Chondrocyte (in vitro differentiated cells): ENCODE measurements at places on chromosomes 16 and 17. TPM values are rescaled to one million over a fixed set of nuclear protein-coding genes. Genes with fewer than 3 reads are reported as not detected.

- no peak for DNase-seq
Measured at GRCh38 chr16:74462361-74462760, 41.1 kb upstream of the CLEC18B start.

GRCh38 chr17:67165201-67165600 is 79.8 kb downstream of the HELZ start:
- no peak for DNase-seq

UTS2R gene
- not detected in 3 replicates for total RNA-seq

GRCh38 chr16:88743693-88744576 is 37.6 kb downstream of the CTU2 start:
- no peak for DNase-seq

DNA sequence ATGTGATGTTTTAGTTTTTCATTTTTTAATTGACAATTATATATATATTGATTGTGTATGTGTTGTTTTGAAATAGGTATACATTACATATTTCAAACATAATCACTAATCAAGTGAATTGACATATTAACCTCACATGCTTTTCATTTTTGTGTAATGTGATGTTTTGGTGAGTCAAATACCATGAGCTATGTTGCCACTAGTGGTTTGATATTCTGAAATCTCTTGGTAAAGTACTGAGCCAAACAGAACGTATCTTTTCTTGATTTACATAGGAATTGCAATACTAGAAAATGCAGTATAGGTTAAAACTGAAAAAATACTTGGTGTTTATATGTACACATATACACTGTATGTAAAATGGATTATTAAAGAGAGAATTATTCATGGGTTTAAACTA is 65.2 kb upstream of the SIAH1 start:
- DNase-seq: no peak

SRRM2 gene
- total RNA-seq: 363 to 615 TPM (median 378 TPM) in 3 replicates

WSB1 gene
- total RNA-seq: 110 to 218 TPM (median 205 TPM) in 3 replicates

DNA sequence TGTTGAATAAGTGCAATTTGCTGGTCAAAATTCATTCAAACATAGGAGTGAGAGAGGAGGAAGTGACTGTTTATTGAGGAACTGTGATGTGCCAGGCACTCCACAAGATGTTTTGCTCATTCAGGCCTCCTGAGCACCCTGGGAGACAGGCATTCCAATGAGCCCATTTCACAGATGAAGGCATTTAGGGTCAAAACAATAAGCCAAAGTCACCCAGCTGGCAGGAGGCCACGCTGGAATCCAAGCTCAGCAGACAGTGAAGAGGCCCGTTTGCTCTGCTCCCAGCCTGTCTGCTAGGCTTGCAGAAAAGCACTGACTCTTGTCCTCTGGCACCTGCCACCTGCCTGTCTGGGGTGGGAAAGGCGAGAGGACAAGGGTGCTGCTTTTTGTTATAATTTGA is 10.1 kb upstream of the SLC25A39 start:
- DNase-seq: no peak

DNA sequence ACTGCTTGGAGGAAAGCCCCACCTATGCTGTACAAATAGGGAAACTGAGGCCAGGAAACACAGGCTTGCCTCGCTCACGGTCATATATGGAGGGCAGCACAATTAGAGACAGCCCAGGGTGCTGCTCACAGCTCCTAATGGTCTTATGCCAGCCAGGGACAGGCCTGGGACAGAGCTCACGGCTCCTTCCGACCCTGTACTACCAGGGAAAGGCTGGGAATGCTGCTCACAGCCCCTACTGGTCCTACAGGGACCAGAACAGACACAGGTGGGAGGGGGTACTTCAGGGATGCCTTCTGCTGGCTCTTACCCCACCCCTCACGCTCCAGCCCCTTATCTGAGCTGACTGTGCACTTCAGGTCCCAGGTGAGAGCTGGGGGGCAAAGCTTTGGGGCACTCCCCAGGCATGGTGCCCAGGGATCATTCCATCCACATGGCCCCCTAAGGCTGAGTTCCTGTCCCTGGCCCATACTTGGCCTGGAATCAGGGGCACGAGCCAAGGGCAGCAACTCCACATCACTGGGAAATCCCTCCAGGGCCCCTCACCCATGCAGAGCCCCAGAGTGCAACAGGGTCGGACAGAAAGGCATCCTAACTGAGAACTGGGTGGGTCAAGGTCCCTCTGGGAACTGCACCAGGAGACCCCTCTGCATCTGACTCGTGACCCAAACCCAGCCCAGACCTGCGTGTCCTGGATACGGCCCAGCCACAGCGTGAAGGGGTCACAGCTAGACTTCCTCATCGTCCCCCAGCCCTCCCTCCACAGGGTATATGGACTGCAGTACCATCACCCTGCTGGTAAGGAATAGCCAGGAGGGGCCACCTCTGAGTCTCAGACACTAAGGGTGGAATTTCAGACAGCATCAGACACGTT is 5.9 kb downstream of the RHBDF1 start:
- DNase-seq: no peak

- no peak for DNase-seq
Measured at GRCh38 chr16:212999-213398, 16.2 kb downstream of the LUC7L start.

ADCY7 gene
- 8.8 to 11.8 TPM (median 9.1 TPM) in 3 replicates for total RNA-seq

GRCh38 chr17:75152922-75153779 is 1.2 kb downstream of the JPT1 start:
- DNase-seq: peak; percentile 58

GRCh38 chr17:72588961-72589360 is 468.1 kb downstream of the SOX9 start:
- DNase-seq: no peak

- no peak for DNase-seq
Measured at GRCh38 chr17:76912421-76913164, 44.4 kb downstream of the MGAT5B start.

DNA sequence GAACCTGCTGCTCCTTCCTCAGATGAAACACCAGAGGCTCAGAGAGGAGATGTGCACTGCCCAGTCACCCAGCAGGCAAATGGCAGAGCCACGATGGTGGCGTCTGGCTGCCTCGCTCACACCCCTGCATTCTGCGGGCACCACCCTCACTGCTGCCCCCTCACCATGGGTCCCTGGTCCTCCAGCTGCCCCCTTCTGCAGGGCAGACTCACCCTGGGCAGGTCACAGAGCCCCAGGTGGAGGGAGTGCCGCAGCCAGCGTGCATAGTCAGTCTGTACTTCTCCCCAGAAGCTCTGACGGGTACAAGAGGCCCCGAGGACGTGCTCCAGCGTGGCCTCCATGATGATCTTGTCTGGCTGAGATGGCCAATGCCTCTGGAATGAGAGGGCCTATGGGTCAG is 52.9 kb downstream of the RMI2 start:
- DNase-seq: peak; percentile 82

DNA sequence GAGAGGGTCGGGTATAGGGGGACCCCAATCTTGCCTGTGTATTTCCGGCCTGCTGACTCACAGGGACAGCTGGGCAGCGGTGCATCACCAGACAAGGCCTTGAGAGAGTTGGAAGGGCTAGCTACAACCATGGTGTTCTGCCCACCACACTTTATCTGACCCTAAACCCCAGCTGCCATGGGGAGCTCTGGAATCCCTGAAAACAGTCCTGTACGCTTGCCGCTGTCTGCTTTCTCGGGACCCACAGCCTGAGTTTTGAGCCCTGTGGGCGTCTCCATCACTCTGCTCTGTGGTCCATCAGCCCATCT is 100.4 kb upstream of the GSE1 start:
- no peak for DNase-seq

DNA sequence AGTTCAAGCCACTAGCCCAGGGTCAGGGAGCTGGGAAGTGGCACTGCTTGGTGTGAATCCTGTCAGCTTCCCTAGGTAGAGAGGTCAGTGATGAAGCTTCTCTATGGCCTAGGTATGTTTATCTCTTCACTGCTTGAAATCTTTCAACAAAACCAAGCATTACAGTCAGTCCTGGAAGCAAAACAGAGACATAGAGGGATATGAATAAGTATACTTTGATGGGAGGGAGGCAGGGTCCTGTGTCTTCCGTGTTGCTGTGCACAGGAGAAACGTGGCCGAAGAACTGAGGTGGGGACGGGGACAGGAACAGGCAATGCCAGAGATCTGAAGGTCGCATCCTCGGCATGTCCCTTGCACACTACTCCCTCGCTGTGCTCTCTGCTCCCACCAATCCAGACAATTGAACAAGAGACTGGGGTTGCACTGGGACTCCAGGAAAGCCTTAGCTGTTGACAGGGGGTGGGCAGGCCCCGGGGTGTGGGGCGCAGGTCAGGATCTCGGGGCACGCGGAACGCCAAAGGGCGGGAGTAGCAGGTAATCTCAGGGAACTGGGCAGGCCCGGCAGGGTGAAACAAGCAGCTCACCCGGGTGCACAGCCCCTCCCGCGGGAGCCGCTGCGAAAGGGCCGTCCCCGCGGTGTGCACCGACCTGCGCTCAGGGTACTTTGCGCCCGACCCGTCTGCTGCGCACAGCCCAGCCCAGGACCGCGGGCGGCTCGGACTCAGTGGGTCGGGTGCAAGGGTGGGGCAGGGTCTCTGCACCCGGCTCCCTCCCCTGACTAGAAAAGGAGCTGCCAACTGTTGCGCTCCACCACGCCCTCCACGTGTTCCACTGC is at the start of gene MT1H:
TSS of gene MT1H (plus strand) at position 810 of the 835 bp plus-strand sequence. CDS start 71 bp downstream, outside the sequence.
- DNase-seq: no peak

- DNase-seq: no peak
Measured at GRCh38 chr17:9522074-9522473, 53.5 kb downstream of the STX8 start.

PIK3R5 gene
- 0.08 TPM in 1 of 3 replicates, not detected in the others for total RNA-seq

PPM1E gene
- total RNA-seq: 0.70 to 2.2 TPM (median 2.2 TPM) in 3 replicates
